Germinal center (tissue), 1 donor: ENCODE measurements at places on chromosomes 11 and 22.

DNA sequence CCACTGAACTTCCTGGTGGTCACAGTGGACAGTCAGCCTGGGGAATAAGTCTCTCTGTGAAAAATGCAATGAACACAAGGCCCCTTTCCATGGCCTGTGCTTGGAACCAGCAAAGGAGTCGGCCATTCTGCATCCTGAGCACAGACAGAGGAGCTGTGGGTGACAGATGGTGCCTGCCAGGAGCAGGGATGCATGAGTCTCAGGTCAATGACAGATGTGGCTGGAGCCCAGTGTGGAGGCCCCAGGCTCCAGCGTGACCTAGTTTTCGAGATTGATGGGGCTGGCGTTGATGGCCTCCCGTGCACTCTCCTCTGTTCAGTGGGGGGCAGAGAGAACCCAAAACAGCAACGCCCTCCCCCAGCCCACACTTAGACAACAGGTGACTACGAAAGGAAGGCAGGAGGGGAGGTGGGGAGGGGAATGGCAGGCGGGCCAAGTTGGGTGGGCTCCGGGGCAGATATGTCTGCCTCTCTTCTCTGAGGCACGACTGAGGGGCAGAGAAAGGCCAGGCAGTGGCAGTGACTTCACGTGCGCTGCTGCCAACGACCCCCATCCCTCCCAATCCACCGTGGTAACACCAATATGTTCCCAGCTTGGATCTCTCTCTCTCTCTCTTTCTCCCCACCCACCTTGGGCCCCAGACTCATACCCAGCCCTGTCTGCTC, 34.4 kb upstream of the CD5 start:
- no peak for DNase-seq

DNA sequence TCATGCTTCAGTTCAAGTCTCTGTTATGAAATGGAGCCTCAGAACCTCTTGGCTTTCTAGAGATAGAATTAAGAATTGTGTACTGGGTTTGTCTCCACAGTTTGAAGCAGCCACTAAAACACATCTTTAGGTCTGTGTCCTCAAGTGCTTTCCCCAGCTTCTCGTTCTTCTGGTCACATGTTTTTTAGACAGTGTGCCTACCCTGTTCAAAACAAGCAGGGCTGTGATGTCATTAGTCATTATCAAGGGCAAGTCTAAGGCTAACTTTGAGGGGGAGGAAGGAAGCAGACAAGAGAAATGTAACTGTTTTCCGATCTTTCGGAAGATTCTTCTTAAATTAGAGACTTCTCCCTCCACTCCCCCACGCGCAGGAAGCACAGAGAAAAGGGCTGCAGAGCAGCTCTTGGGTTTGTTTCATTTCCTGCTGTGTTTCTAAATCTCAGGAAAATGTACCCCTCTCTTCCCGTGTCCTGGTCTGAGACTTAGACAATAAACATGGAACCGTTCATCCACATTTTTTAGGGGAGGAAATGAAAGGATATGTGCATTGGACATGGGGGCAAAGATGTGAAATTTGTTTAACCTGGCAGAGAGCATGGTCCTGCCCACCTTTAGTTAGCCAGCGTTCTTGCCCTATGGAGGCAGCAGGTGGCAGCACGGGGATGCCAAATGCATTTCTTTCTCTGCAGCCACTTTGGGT, 3.1 kb downstream of the AKIP1 start:
- DNase-seq = peak; percentile 44

- DNase-seq = no peak
These were observed 108.6 kb upstream of the RASSF10 start for GRCh38 chr11:12900496-12900895.

DNA sequence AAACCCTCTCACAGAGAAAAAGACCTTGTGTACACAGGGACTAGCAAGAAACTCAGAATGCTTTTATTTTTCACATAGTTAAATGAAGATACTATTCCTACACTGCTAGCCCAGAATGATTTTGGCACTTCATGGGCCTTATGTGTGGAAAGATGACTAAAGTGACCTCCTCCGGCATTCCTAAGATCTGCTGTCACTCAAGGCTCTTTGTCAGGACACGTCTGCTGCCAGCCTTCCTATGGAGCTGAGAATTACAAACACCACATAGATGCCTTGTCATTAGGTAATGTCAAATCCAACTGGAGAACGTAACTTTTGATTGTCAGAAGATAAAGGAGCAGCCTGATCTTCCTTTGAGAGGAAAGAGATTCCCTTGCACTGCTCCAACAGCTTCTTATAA, 249.1 kb downstream of the FAT3 start:
- DNase-seq = no peak

DNA sequence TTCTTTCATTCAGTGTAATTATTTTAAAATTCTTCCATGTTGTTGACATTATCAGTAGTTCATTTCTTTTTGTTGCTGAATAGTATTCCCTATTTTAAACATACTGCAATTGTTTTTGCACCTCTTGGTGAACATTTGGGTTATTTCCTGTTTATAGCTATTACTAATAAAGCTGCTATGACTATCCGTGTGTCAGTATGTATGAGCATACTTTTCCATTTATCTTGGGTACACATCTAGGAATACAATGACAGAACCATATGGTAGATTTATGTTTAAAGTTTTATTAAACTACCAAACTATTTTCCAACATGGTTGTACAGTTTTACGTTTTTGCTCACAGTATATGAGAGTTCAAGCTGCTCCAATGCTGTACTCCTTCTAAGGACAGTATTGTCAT, 22.0 kb upstream of the FIBIN start:
- no peak for DNase-seq

DNA sequence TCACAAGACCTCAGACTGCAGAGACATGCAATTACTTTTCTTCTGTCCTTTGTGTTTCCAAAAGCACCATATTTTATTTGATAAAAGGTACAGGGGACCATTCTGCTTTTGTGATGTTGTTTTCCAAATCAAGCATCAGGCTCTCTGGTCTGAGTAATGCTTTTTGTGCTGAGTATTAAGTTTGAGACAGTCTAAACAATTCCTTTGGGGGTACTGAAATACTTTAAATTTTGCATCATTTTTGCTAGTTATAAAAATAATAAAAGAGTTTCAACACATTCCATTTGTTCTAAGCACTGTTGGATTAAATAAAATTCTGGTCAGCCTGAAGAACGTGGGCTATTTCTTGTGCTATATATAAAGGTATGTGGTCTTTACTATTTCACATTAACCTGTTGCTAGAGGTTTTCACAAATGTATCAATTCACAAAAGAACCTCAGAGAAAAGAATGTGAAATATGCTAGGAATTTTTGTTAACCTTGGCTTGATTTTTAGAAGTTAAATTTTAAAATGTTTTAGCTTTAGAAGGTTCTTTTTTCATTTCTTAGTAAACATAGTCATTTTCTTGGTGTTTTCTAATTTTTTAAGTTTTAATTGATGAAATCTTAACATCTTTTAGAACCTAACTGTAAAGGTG, 61.6 kb downstream of the C22orf31 start:
- DNase-seq = no peak

DNA sequence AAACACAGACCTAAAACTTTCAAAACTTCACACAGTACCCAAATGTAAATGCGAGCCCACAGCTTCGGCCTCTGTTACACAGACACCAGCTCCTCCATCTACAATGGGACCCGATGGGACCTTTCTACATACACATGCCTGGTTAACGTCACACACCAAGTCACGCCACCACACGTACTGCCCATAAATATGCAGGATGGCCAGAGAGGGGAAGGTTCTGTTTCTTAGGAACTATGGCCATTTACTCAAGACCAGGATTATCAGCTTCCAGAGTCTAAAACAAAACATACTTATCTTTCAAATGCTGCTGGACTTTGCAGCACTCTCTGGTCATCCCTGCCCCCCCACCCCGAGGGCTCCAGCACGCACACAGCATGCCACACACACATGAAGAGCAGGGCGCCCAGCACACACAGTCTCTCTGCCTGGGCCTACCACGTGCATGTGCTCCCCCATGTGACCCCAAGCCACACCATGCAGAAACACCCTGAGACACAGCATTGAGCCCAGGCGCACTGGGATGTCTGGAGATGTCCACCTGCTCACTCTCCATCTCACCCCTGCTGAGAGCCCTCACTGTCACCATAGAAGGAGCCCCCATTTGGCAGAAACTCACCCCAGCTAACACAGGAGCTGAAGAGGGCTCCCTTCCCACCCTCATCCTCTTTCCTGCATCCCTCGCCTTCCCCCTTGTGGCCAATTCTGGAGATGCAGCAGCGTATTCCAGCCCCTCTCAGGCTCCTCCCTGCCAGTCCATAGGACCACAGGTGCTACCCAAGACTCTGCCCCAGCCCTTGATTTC, 61.8 kb downstream of the SLC22A12 start:
- peak; percentile 82 for DNase-seq

DNA sequence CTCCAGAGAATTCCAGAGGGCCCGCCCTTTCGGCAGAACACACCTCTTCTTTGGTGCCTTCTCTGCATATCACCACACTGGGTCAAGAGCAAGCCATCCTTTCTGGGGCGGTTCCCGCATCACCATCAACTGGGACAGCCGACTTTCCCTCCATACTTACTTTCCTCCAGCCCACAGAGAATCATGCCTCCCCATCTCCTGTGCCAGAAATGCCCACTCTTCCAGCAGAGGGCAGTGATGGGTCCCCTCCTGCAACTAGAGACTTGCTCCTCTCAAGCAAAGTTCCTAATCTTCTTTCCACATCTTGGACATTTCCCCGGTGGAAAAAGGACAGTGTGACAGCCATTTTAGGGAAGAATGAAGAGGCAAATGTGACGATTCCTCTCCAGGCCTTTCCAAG, 157.7 kb downstream of the C11orf91 start:
- DNase-seq = peak; percentile 58

DNA sequence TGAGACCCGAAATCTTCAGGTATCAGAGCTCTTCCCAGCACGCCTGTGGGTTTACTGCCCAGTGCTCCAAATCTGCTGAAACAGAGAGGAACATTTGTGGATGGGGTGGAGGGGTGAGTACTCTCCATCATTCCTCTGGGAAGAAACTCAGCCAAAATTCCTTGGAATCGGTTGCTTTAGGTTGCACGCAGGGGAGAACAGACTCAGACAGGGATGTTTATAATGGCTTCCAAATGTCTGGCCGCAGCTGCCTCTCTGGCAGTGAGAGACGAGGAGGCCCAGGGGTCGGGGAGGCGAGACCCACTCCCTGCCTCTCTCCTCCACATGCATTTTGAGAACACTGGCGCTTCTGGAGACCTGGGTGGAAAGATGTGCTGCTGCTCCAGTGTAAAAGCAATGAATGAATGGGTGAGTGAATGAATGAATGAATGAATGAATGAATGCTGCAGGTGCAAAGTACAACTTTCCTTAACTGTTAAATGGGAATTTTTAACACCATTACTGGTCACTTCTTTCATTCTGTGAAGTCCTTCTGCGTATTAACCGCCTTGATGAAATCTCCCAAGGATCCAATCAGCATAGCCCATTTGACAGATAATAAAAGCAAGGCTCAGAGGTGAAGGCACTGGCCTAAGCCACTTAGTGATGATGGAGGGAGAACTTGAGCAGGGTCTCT, 437.4 kb downstream of the MIAT start:
- DNase-seq = no peak

- peak; percentile 2 for DNase-seq
These were observed 239.9 kb upstream of the ZC3H12C start for GRCh38 chr11:109853156-109853776.

- DNase-seq = no peak
These were observed 28.1 kb downstream of the CYB5R2 start for GRCh38 chr11:7645206-7645605.

GRCh38 chr22:41525450-41526225, 18.6 kb downstream of the POLR3H start:
- DNase-seq = no peak

GRCh38 chr11:113104691-113105251, 143.6 kb downstream of the NCAM1 start:
- no peak for DNase-seq
